ENCODE measurements at places on chromosomes 11 and 22.

GRCh38 chr22:24497841-24498258 lies 2.7 kb downstream of the UPB1 start:
- no peak for DNase-seq

DNA sequence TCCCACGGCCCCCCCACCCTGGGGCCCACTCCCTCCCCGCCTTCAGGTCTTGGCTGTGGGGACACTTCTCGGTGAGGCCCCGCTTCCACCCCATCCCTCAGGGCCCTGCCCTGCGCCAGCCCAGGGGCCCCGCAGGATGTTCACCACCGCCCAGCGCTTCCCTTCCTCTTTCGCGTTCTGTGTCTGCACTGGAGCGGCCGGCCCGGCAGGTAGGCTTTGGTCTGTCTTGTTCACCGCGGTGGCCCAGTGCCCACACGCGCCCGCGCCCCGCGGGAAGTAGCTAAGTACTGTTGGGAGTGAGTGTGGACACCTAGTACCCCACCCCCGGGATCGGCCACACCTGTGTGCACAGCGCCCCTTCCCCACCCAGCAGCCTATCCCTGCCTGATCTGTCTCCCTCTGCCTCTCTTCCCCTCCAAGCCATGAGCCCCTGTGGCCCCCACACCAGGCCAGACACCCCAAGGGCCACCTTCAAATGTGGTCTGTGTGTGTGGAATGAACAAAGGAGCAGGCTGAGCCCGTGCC lies 85.4 kb downstream of the WNT7B start:
- no peak for DNase-seq

DNA sequence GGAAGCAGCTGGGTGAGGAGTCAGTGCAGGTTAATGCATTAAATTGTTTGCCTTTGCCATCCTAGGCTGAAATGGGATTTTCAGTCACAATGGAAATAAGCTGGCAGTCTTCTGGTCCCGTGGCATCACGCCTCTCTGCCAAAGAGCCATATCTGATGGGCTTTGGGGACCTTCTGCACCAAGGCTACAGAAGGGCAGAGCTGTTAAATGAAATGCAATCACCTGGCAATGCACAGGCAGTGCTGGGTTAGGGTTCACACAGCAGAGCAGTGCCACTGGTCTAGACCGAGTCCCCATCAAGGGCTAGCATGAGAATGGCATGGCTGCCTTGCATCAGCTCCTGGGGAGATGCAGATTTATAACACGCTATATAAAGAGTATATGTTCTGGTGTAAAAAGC lies 749.2 kb downstream of the NTM start:
- no peak for DNase-seq

GRCh38 chr11:32840587-32840986 lies 10.9 kb downstream of the PRRG4 start:
- DNase-seq = no peak

DNA sequence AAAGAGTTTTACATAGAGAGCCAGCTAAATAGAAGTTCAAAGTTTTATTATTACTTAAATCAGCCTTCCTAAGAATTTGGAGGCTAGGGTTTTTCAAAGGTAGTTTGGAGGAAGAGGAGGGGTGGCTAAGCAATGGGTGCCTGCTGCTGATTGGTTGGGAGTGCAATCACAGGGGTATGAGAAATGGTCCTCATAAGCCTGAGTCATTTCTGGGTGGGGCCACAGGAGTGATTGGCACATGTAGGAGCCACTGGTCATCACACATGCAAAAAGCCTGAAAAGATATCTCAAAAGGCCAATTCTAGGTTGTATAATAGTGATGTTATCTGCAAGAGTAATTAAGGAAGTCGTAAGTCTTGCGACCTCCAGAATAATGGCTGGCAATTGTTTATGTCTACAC lies 12.9 kb downstream of the OR51L1 start:
- no peak for DNase-seq

DNA sequence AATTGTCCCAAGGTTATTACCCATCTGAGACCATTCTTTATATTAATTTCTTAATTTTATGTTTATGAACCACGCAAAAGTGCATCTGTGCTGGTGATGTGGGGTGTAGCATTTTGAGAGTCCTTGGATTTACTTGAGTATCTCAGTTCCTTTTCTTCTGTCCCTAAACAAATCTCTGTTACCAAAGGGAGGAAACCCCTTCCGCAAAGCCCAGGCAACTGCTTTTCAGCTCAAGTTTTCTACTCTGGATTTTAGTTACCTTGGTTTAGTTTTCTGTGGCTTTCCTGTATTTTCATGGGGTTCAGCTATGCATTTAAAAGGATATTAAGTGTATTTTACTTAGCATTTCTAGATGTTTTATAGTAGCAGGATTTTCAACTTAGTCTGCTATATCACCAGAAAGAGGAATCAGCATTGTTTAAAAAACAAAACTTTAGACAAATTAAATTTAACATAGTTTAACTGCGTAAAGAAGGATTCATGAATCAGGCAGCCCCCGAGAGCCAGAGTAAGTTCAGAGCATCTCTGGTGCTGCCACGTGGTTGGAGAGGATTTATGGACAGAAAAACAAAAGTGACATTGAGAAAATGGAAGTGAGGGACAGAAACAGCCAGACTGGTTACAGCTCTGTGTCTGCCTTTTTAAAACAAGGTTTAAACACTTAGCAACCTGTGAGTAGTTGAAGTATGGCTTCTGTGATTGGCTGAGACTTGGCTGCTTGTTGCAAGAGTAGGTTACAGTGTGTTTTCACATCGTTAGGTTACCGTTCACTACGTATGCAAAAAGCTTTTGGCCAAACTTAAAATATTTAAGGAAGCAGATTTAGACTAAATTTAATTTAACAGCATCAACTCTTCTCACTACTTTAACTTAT lies 9.6 kb downstream of the ADM start:
- no peak for DNase-seq

- no peak for DNase-seq
Observed at GRCh38 chr22:20738394-20739089, 35.4 kb upstream of the SERPIND1 start.

DNA sequence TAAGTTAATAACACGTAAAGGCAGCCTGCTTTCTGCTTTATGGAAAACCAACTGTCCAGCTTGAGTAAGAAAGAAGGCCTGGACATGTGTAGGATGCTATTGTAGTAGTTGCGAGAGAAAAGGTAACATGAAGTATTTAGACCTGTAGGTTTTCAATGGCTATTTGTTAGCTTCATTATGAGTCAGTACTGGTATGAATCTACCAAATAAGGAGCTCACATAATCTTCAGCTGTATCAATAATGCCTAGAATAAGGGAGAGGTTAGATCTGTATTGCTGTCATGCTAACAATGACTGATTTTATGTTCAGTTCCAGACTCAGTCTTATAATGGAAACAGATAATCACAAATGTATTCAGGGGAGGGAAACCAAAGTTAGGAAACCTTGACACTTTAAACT lies 550.3 kb downstream of the CNTN5 start:
- DNase-seq = no peak

GRCh38 chr11:108516125-108516524 lies 17.9 kb upstream of the POGLUT3 start:
- DNase-seq = no peak

Data from thyroid gland (tissue), 4 donors.